ENCODE measurements at places on chromosomes 3 and 15. TPM values are rescaled to one million over a fixed set of nuclear protein-coding genes. Genes with fewer than 3 reads are reported as not detected.

The RTP1 gene
- 0.31 TPM for total RNA-seq

The UROC1 gene
- total RNA-seq: not detected

The DNAH1 gene
- 6.3 TPM for total RNA-seq

The CTDSPL2 gene
- 135 TPM for total RNA-seq
